ENCODE measurements at places on chromosomes 13 and 19. TPM values are rescaled to one million over a fixed set of nuclear protein-coding genes. Genes with fewer than 3 reads are reported as not detected.

GRCh38 chr13:44106266-44107152 is 226.8 kb downstream of the LACC1 start:
- no peak overlapping the region for H3K27ac ChIP-seq
- H3K4me3 ChIP-seq, result no peak overlapping the region
- no peak for DNase-seq
- no peaks in the 10 kb centered on the region for H3K36me3 ChIP-seq

GRCh38 chr19:54245936-54246335 is 3.3 kb upstream of the LILRA6 start:
- H3K27ac ChIP-seq, result no peak overlapping the region
- H3K36me3 ChIP-seq, result no peaks in the 10 kb centered on the region
- H3K4me1 ChIP-seq, result no peaks in the 10 kb centered on the region
- no peak for DNase-seq

CYP4F3 gene
- total RNA-seq, result 0.42 TPM

ZNF90 gene
- not detected for total RNA-seq

NLRP4 gene
- total RNA-seq, result not detected

Data from MCF 10A (cell line).